ENCODE measurements at places on chromosomes 6 and 20.

DNA sequence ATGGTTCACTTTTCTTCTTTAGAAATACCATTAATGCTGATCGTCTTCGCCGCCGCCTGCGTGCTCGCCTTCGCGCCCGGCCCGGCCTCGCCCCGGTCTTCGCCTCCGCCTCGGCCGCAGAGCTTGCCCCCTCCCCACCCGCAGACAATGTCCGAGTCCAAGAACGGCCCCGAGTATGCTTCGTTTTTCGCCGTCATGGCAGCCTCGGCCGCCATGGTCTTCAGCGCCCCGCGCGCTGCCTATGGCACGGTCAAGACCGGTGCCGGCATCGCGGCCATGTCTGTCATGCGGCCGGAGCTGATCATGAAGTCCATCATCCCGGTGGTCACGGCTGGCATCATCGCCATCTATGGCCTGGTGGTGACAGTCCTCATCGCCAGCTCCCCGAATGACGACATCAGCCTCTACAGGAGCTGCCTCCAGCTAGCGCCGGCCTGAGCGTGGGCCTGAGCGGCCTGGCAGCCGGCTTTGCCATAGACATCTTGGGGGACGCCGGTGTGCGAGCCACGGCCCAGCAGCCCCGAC lies 4.8 kb upstream of the PRPH2 start:
- peak; percentile 46 for DNase-seq

DNA sequence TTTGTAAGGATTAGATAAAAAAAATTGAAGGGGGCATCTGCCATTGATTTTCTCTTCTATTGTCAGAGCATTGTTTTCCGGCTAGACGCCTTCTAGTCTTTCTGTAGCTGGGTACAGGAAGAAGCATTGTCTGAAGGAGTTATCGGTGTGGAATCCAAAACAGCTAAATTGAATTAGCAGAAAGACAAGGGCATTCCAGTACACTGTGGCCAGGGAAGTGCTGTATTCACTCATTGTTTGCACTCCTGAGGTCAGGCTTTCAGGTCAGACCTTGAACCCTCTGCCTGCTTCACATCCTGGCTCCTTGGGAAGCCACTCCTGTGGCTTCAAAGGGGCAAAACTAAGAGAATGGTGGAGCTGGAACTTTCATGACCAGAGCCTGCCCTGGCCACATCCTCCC lies 81.1 kb upstream of the SNAP25 start:
- no peak for DNase-seq

GRCh38 chr20:62063981-62064769 lies 1.5 kb downstream of the TAF4 start:
- DNase-seq, result no peak

DNA sequence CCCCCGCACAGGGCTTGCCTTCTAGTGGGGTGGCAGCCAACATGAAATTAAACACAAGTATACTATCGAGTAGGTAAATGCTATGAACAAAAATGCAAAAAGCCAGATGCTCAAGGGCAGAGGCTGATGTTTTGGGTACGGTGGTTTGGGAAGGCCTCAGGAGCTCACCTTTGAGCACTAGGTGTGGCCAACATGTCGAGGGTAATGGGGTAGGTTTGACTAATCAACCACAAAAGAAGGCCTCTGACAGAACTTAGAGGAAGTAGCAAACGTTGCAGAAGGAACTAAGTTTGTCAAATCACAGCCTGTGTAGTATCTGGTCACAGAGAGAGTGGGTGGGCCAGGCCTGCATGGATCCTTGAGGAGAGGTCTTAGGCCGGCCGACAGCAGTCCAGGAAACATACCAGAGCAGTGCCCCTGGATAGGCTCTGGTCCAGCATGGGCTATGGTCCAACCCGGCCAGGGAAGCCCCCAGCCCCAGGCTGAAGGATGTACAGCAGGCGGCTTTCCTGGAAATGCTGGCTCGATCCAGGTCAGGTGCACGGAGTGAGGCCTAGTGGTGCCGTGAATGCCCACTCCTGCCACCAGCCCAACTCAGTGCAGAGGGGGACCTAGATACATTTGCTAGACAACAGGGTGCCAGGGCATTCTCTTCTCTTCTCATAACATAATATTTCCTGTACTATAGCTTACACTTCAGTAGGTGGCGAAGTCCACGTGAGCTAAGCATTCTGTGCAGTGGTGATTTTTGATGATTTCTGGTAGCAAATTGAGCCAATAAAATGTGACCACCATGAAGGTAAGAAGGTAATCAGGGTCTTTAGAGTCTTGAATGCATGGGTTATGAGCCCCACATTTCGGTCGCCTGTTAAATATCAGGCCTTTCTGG lies 56.3 kb upstream of the CD93 start:
- DNase-seq, result no peak

- no peak for DNase-seq
Measured at GRCh38 chr6:36202101-36202500, 5.6 kb downstream of the BRPF3 start.

- no peak for DNase-seq
Measured at GRCh38 chr6:150065083-150065482, 3.8 kb downstream of the ULBP3 start.
